ENCODE measurements at places on chromosomes 6 and 20. TPM values are rescaled to one million over a fixed set of nuclear protein-coding genes. Genes with fewer than 3 reads are reported as not detected.

- no peak overlapping the region for H3K27ac ChIP-seq
- H3K4me3 ChIP-seq: no peak overlapping the region
- no peaks in the 10 kb centered on the region for H3K36me3 ChIP-seq
- no peak for DNase-seq
- no peaks in the 10 kb centered on the region for H3K4me1 ChIP-seq
- peaks cover 92% of the 10 kb centered on the region for H3K27me3 ChIP-seq
Observed at GRCh38 chr6:33936886-33937285, 133.1 kb upstream of the MLN start.

Gene MMP24
- total RNA-seq: 0.52 TPM

- DNase-seq: no peak
- no peaks in the 10 kb centered on the region for H3K27me3 ChIP-seq
- no peak overlapping the region for H3K4me3 ChIP-seq
- H3K4me1 ChIP-seq: peaks cover 16% of the 10 kb centered on the region
Observed at GRCh38 chr20:38987777-38988176, 25.6 kb downstream of the DHX35 start.

GRCh38 chr20:5214826-5215225 is 88.0 kb downstream of the CDS2 start:
- no peaks in the 10 kb centered on the region for H3K4me1 ChIP-seq
- H3K4me3 ChIP-seq: no peak overlapping the region
- DNase-seq: no peak
- H3K27me3 ChIP-seq: no peaks in the 10 kb centered on the region

Gene RAET1L
- total RNA-seq: 1.1 TPM

GRCh38 chr6:3726421-3726820 is 25.1 kb downstream of the PXDC1 start:
- no peak overlapping the region for H3K27ac ChIP-seq
- H3K36me3 ChIP-seq: peaks cover 26% of the 10 kb centered on the region
- H3K4me1 ChIP-seq: no peaks in the 10 kb centered on the region
- DNase-seq: no peak
- H3K27me3 ChIP-seq: no peaks in the 10 kb centered on the region
- H3K4me3 ChIP-seq: no peak overlapping the region

Gene THBD
- 3.1 TPM for total RNA-seq

- DNase-seq: no peak
- H3K27me3 ChIP-seq: no peaks in the 10 kb centered on the region
- no peak overlapping the region for H3K27ac ChIP-seq
- H3K36me3 ChIP-seq: no peaks in the 10 kb centered on the region
Observed at GRCh38 chr6:75409928-75410327, 83.7 kb downstream of the FILIP1 start.

Gene GATA5
- total RNA-seq: 0.46 TPM

Gene TRDN
- total RNA-seq: not detected

Gene KIAA0408
- not detected for total RNA-seq

DNA sequence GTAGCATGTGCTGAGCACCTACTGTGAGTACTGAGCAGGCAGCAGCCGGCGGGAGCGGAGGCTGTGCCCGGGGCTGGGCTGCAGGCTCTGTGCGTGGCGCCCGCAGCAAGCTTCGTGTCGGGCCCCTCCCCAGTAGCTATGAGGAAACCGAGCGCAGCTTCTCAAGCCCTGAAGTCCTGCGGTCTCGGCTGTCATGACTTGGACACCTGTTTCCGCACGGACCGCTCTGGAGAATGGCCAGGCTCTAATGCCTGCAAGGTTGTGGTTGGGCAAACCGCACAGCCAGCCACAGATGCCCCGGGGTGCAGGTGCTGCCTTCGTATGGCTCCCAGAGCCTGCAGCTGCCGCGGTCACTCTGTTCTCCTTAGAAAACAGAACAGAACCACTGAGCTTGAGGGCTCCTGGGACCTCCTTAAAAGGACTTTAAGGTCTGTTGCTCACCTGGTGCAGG is 33.7 kb downstream of the PYGB start:
- no peaks in the 10 kb centered on the region for H3K27me3 ChIP-seq
- no peak for DNase-seq
- H3K27ac ChIP-seq: no peak overlapping the region

DNA sequence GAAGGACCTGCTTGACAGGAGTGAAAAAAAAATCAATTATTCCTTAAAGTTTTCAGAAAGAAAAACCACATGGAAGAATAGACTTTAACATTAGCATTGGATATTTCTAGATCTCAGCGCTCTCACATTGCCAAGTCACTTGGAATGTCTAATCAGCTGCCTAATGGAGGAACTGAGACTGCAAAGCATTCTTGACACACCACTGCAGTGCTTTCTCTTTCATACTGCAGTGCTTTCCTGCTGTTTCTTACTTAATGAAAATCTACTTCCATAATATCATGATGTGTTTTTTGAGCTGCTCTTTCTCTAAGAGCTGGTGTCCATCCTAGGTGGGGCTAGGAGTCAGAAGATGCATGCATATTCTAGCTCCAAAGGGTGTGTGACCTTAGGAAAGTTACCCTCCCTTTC is 20.4 kb upstream of the MCM3 start:
- H3K4me1 ChIP-seq: no peaks in the 10 kb centered on the region
- no peaks in the 10 kb centered on the region for H3K27me3 ChIP-seq
- H3K4me3 ChIP-seq: no peak overlapping the region

GRCh38 chr6:155646443-155646842 is 190.8 kb upstream of the NOX3 start:
- no peak overlapping the region for H3K27ac ChIP-seq
- H3K4me1 ChIP-seq: peaks cover 8% of the 10 kb centered on the region
- H3K27me3 ChIP-seq: no peaks in the 10 kb centered on the region
- no peaks in the 10 kb centered on the region for H3K36me3 ChIP-seq
- no peak overlapping the region for H3K4me3 ChIP-seq
- DNase-seq: no peak

GRCh38 chr6:157763904-157764177 is 59.2 kb upstream of the SNX9 start:
- no peaks in the 10 kb centered on the region for H3K36me3 ChIP-seq
- peaks cover 61% of the 10 kb centered on the region for H3K4me1 ChIP-seq
- peak overlapping the region; percentile 50 for H3K4me3 ChIP-seq
- no peak for DNase-seq
- H3K27me3 ChIP-seq: no peaks in the 10 kb centered on the region
